CD4-positive, alpha-beta T cell treated with Interleukin-17A for 1 hour (primary cell): ENCODE measurements at places on chromosomes 3 and 15.

GRCh38 chr15:31276596-31277298 is 49.9 kb upstream of the KLF13 start:
- DNase-seq, result no peak

DNA sequence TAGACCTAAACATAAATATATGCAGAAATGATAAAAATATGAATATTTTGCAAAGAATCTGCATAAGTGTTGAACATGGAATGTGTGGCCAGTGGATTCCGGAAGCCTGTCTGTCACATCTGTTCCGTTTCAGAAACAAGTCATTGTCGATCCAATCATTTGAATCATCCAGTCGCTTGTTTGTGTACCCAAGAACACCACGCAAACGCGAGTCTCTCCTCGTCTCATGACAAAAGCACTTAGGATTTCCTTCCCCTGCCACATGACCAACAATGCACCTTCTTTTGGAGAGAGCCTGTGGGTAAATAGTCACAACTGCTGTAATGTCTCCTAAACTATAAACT is 80.2 kb downstream of the FMN1 start:
- no peak for DNase-seq

DNA sequence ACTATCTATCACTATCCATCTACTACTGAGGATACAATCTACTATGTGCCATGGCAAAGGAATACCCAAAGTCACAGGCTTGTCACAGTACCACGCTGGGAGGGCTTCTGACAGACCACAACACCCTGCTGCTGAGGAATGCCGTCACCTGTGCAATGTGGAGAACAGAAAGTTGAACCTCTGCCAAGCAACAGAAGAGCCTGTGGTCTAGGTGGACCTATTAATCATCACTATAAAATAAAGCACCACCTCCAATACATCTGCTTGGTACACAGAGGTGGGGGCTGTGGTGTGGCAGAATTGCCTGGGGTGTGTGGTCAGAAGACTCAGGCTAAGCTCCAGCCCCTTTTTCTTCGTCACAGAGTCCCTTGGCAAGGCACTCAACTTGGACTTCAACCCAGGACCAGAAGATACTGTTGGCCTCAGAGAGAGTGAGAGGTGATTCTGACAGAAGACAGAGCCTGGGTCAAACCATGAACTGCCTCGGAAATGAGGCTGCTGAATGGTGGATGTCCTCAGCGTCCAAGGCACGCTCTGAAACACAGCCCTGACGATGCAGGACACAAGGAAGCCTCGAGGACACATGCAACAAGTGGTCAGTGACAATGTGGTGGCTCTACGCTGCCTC is 189.4 kb upstream of the CHRNA7 start:
- no peak for DNase-seq

- DNase-seq, result no peak
Measured at GRCh38 chr15:101052681-101053121, 133.5 kb downstream of the LRRK1 start.
